ENCODE measurements at places on chromosomes 6 and 20.

DNA sequence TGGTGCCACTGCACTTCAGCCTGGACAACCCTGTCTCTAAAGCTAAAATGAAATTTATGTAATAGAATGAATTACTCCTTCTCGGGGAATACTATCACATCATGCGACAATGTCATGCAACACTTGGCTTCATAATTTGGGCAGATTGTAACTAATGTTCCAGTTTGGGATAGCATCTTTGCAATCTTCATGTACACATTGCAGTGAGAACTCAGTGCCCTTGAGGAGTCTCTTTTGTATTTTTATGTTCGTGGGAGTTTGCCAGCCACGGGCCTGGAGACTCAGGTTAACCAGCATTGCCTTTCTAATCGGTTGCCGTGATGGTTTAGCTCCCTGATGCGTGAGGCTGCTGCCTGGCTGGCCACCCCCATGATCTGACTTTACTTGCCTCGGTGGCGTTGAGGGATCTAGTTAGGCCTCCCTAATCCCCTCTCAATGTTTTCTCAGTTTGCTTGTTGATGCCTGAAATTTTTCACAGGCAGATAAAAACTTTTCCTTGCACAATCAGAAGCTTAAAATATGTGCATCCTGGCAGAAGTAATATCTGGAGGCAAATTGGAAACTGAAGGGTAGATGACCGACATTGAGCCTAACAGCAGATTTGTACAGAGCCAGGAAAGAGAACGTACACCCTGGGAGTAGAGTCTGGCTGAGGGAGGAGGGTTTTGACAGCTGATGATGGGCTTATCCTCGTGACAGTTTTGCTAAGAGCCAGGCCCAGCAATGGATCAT lies 2.4 kb downstream of the GMPR start:
- no peak for DNase-seq

DNA sequence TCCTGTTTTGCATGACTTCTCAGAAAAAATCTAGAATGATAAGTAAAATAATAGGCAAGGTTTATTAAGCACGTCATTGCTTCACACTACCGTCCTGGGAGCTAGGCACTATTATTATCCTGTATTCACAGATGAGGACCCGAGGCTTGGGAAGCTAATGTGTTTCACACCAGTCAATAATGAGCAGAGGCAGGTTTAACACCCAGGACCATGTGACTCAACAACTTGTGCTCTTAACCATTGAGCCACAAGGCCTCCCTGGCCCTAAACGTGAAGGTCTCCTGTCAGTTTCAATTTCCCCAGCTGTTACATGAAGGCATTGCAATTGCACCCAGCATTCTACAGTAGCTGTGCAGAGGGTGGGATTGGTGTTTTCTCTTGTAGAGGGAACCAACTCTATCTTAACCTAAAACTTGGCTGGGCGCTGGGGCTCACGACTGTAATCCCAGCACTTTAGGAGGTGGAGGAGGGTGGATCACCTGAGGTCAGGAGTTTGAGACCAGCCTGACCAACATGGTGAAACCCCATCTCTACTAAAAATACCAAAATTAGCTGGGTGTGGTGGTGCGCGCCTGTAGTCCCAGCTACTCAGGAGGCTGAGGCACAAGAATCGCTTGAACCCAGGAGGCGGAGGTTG lies 191.2 kb downstream of the BCAS1 start:
- DNase-seq, result no peak

DNA sequence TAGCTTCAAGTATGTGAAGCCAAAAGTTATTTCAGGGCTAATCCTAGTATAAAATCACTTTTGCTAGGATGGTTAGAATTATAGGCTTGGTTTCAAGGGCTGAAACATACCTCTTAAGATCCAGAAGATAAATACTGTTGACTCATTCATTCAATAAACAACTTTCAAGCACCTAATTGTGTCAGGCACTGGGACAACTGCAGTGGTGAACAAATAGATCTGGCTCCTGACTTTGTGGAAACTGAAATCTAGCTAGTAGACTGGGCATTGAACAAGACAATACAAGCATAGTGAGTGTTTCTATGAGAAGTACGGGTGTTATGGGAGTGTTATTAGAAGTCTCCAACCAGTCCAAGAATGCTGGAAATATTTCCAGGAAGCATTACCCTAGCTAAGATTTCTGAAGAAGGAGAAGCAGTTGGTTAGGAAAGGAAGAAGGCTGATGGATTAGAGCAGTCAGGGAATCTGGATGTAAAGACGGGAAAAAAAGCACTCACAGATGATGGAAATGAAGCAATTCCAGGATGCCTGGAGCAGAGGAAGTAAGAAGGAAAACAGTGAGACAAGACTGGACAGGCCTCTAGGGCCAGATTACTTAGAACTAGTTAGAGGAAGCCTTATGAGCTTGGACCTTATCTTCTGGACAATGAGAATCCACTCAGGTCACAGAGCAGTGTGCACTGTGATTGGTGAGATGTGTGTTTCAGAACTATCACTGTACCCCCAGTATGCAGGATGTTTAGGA lies 132.6 kb upstream of the RAB32 start:
- DNase-seq, result no peak

GRCh38 chr6:12165722-12166280 lies 124.4 kb upstream of the EDN1 start:
- DNase-seq, result no peak

DNA sequence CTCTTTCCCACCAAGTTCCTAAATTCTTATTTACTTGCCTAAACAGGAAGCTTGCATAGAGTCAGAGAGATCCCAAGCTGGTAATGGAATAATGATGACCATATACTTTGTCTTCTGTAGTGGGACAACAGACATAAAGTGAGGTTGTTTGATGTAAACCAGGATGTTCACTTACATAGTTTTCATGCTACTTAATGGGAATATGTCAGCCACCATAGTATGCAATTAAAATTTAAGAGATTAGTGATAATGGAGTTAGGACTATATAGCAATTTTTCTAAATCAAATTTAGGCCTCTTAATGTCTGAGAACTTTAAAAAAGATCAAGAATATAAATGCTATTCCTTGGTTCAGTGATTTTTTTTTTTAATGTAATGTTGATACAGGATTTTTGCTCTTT lies 180.6 kb downstream of the BCKDHB start:
- DNase-seq, result no peak

DNA sequence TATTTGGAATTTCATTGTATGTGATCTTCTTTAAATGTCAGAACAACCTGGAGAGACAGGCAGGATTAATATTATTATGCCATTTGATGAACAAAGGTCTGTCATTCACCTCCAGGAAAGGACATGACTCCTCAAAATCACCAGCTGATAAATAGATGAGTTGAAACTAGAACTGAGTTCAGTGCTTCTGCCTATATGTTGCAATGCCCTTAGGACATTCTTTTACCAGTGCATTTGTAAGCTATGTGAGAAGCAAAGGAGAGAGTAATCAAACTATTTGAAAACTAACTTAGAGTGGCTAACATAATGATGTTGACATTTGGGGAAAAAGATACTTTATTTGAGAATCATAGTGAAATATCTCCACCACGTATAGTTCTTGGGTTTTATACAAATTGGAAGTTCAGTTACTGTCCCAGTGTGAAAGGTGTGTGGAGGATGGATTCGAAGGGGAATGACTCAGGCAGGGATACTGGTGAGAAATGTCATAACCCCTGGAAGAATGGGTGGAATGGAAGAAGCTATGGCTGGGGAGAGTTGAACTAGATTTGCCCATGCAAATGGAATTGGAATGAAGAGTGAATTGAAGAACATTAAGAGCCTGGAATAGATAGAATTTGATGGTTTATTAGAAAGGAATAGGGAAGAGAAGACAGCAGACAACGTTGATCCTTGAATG lies 21.5 kb downstream of the PKIB start:
- no peak for DNase-seq

- no peak for DNase-seq
Measured at GRCh38 chr6:21726676-21727075, 133.1 kb downstream of the SOX4 start.

DNA sequence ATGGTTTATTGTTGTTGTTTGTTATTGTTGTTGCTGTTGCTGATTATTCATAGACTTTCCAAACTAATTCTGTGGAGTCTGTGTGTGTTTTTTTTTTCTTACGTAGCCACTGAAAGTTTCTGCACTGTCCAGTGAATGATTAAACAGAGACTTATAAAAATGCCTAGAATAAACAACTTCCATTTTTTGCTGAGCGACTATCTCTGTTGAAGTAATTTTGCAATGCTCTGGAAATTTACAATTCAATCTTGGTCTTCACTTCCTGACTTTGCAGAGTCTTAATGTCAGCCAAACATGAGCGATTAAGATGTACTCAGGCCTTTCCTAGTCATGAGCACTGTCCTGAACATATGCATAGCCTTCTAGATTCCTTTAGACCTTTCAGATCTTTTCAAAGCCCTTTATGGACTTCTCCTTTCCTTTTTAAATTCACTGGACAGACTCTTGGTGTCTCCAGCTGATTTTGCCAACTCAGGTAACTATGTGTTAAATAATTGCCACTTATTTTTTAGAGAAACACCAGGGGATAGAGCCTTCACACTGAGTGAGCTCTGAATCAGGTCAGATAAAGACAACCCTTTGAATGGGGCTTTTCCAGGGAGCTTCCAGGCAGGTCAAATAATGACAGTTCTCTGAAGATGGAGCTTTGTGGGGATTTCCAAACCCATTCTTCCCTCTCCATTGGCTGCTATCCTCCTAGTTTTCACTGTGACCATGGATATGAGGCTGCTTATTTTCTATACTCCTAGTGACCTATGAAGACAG lies 622.8 kb upstream of the EPHA7 start:
- no peak for DNase-seq

DNA sequence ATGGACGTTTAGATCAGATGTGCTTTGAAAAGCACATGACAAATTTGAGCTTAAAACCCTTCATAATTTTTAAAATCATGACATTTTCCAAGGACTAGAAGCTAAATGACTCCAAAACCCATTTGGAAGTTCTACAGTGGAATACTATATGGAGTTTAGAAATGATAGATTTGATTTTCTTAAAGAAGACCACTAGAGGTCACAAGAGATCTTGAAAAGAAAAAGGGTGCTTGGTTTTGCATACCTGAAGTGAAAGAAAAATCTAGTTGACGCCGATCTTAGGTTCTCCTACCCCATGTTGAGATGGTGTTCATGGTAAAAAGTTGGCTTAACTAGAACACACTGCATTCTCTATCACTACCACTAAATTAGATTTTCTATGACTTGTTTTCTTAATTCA lies 31.5 kb downstream of the CFAP61 start:
- no peak for DNase-seq

DNA sequence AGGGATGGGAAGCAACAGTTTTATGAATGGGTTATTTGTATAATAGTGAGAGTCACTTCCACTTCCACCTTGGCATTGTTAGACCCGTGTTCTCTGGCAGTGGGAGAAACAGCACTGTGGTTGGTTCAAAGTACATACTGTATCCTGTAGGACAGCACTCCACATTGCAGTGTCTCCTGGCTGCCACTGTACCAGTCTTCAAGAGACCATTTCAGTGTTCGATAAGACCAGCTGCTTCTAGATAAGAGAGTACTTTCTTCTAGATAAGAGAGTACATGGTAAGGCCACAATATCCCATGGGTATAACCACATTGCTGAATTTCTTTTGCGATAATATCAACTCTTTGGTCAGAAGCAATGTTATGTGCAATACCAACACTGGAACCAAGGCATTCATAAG lies 28.8 kb downstream of the FITM2 start:
- no peak for DNase-seq

DNA sequence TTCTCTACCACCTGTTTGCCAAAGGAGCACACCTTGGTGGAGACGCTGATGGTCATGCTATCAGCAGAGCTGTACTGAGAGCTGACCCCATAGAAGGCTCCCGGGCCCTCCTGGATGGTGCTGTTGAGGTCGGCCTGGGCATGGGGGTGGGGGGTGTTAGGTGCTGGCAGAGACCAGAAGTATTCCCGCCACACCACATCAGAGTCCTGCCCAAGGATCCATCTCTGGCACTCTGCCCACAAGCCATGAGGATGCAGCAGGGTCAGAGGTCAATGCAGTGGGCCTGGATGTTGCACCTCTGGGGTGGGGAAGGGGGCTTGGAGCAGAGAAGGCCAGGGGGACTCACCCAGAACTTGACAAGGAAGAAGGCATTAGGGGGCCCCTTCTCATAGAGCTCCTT lies 7.4 kb downstream of the RPL10A start:
- DNase-seq, result no peak

- no peak for DNase-seq
Measured at GRCh38 chr6:90288404-90288803, 8.2 kb downstream of the BACH2 start.

DNA sequence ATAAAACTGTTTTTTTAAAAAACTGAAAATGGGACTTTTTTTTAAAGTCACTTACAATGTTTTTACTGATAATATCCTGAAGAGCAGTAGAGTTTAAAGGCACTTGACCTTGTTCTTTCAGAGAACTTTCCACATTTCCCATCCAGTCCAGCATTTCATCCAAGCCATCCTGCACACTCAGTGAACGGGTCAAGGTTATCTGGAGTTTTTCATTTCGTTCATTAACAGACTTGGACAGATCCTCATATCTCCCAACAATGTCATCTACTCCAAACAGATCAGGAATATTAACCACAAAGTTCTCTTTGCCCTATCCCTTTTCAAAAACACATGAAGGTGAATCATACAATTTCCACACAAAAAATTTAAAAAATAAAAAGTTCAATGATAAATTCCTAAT lies 69.1 kb downstream of the DST start:
- DNase-seq, result no peak

DNA sequence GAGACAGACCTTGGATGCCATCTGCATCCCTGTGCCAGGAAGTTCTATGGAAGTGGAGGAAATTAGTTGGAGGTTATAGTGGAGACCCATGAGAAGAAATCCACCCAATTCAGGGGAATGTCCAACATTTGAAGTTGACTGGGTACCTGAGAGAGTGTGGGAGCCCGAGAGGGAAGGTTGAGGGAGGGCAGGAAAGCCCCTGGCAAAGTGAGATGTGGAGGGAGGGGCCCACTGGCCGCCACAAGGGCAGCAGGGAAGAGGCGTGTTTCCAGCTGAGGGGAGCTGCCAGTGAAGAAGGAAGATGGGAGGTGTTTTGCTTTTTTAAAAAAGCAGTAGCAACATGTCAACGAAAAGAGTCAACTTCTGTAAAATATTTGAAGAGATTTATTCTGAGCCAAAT lies 16.3 kb upstream of the SERPINB9 start:
- DNase-seq, result no peak

DNA sequence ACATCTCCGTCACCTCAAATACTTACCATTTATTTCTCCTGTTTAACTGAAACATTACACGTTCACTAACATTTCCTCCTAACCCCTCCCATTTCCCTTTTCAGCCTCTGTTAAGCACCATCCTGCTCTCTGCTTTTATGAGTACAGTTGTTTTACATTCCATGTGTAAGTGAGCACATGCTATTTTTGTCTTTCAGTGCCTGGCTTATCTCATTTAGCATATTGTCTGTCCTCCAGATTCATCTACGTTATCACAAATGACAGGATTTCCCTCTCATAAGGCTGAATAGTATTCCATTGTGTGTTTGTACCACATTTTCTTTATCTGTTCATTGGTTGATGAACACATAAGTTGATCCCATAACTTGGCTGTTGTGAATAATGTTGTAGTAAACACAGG lies 22.7 kb downstream of the TAF11 start:
- DNase-seq, result no peak

DNA sequence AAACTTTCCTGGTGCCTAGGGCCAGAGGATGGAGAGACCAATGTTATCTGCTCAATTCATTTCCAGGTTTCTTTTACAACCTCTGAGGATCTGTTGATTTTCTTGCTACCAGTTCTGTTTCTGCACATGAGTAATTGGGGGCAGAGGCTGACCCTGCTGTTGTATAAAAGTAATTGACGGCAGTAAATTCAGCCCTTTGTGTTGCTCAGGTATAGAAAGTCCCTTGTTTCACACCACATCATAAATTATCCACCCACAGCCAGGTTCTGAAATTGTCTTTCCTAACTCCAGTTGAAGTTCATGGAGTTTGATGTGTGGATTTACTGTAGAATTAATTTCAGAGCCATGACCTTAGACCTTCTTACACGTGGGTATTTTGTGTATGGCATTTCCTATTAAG lies 107.4 kb upstream of the GRIK2 start:
- DNase-seq, result no peak
